CD4-positive, alpha-beta memory T cell (primary cell): ENCODE measurements at places on chromosomes 12 and 14.

- no peak for DNase-seq
Measured at GRCh38 chr12:132685400-132685799, 1.7 kb downstream of the POLE start.

- DNase-seq, result no peak
Measured at GRCh38 chr14:70696026-70696425, 54.3 kb downstream of the TTC9 start.

DNA sequence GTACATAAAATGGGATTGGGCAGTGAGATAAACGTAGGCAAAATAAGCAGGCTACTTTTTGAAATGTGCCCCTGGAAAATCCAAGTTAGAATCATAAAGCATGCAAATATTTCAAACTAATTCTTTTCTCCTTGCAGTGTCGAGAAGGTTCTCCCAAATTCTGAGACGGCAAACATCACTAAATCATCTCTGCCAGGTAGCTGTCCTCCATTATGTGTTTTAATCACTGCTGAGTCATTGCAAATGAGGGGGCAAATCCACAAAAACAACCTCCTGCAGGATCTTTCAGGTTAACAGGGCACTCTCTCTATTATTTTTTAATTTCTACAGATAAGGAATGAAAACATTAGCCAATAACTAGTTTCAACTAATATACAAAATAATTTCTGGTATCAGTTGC, 63.2 kb upstream of the RIC8B start:
- no peak for DNase-seq

DNA sequence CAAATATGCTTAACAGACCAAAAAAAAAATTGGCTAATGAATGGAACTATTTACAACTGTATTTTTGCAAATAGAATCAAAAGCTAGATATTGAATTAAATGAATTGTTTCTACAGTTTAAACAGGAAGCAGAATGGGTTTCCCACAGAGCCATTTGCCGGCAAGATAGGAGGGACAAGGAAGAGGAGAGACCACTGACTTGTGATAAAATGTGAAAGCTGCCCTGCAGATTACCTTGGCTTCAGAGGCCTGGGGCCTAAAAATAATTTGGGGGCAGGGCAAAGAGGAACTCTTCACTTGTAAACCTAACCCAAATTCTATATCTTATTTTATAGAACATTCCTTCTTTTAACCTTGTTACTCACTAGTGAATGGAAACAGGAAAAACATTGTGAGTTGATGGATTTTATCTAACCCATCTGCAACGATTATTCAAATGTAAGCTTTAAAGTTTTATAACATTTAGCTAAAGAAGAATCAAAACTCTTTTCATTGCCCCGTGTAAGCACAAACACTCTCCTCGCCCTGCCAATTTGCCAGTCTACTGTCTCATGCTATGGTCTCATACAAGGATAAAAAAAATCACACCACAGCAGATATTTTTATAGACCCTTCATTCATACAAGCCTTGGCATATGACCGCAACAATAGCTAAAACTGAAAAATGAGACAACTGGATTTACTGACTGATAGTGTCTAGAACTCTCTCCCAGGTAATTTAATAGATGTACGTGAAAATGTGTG, 49.5 kb upstream of the MDM1 start:
- DNase-seq, result no peak

DNA sequence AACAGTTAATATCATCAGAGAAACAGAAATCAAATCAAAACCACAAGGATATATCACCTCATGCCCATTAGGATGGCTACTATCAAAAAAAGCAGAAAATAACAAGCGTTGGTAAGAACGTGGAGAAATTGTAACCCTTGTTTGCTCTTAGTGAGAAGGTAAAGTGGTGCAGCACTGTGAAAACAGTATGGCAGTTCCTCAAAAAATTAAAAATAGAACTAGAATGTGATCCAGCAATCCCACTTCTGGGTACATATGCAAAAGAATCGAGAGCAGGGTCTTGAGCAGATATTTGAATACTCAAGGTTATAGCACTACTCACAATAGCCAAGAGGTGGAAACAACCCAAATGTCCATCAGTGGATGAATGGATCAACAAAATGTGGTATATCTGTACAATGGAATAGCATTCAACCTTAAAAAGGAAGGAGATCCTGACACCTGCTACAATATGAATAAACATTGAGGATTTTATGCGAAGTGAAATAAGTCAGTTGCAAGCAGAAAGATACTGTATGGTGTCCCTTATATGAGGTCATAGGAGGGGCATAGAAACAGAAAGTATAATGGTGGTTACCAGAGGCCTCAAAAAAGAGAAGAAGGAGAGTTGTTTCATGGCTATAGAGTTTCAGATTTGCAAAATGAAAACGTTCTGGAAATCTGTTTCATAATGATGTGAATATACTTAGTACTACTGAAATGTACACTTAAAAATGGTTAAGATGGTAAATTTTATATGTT, 131.0 kb upstream of the EEA1 start:
- DNase-seq, result no peak

GRCh38 chr12:123150275-123150743, 581 bp downstream of the PITPNM2 start:
- DNase-seq, result no peak

DNA sequence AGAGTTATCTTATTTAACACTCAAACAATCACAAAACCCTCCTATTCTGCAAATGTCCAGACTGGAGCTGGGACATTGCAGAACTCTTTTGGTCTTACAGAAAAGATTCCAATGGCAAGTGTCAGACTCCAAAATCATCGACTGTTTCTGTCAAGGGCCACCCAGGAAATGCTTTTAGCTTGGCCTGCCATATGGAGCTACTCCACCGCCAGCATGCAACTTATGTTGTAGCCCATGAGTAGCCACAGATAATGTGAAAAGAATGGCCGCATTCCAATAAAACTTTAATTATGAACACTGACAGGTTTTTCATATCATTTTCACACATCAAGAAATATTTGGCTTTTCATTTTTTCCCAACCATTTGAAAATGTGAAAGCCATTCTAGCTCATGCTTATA, 57.5 kb downstream of the SYNE3 start:
- no peak for DNase-seq

- DNase-seq, result no peak
Measured at GRCh38 chr14:102452302-102452701, 57.3 kb downstream of the ANKRD9 start.

GRCh38 chr12:89376202-89376529, 23.9 kb upstream of the DUSP6 start:
- DNase-seq, result no peak

DNA sequence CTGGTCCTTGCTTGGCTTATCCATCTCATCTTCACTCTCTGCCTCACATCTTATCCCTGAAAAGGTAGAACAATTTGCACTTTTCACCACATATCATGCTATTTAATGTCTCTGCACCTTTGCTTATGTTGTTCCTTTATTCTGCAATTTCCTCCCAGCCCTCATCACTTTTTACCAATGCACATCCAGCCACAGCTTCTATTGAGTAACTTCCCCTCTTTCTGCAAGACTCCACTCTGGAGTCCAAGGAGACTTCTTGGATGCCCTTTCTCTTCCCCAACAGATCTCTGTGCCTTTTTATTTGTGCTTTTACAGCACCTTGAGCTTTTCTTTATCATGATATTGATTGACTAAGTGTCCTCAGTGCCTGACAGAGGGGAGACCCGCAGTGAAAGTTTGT, 797.1 kb downstream of the VRK1 start:
- DNase-seq, result no peak

DNA sequence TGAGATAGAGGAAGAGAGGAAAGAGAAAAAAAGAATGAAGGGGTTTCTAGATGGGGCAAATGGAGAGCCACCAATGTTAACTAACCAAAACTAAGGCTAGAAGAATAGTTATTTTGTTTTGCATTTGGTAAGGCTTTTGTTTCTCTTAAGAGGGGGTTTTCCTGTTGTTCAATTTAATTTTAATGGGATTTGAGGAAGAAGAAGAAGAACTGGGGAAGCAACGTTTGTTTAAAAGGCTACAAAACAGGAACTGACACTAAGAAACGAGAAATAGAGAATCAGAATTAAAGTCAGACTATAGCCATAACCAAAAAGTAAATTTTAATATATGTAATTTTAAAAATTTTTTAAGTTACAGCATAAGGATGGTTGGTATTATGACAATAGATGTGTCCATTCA, 13.7 kb downstream of the TXNDC16 start:
- no peak for DNase-seq

GRCh38 chr12:22798116-22798515, 173.1 kb downstream of the ETNK1 start:
- DNase-seq, result no peak

- no peak for DNase-seq
Measured at GRCh38 chr12:52074971-52075724, 4.4 kb upstream of the SMIM41 start.

DNA sequence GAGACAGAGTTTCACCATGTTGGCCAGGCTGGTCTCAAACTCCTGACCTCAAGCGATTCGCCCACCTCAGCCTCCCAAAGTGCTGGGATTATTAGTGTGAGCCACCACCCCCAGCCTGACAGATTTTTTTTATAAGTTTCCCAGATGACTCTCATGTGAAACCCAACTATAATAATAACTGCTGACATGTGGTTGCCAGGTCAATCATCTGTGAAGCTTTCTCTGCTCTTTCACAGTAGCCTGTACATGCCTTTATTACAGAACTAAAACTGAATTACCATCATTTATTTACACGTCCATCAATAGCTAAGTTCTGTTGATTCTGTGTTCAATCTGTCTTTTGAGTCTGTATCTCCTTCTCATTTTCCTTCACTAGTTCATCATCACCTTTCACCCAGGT, 218.5 kb downstream of the RPS29 start:
- DNase-seq, result no peak

- DNase-seq, result no peak
Measured at GRCh38 chr12:6274231-6275221, 36.0 kb upstream of the PLEKHG6 start.

DNA sequence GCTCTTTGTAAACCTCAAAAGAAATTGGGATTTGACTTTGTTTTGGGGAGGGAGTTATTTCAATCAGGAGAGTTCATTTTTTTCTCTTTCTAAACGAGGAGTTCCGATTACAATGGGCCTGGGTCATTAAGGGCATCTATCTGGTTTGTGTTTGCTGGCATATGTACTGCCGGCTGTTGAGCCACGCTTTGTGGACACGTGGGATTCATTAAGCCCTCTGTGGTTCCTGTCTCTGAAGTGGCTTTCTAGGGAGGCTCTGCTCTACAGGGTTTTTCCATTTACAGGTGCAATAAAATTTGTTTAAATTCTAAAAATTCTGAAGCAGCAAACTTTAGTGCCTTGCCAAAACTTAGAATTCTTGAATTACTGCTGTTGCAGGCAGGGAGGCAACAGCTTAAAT, 57.9 kb downstream of the GNS start:
- peak; percentile 47 for DNase-seq

GRCh38 chr12:75641031-75641780, 129.8 kb upstream of the KRR1 start:
- DNase-seq, result peak; percentile 21

DNA sequence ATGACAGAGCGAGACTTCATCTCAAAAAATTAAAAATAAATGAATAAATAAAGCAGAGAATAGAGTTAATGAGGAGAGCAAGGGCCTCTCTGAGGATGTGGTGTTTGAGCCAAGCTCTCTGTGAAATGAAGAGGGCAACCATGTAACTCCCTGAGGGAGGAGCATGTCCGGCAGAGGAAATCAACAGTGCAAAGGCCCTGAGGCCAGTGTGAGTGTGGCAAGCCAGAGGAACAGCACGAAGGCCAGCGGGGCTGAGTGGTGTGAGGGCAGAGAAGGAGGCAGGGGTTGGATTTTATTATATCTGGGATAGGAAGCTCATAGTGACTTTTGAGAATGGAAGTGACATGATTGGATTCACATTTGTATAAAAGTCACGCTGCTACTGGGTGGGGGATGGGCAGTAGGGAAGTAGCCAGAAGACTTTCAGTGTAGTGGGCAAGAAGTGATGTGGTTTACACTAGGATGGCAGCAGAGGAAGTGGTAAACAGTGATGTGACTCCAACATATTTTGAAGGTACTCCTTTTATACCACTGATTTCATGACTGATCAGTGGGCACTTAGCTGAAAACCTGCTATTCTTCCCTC, 10.3 kb upstream of the LRP1-AS start:
- DNase-seq, result no peak

- peak; percentile 29 for DNase-seq
Measured at GRCh38 chr12:131929581-131930456, 743 bp downstream of the PUS1 start.

GRCh38 chr12:45336331-45336730, 120.4 kb downstream of the ANO6 start:
- no peak for DNase-seq

- peak; percentile 33 for DNase-seq
Measured at GRCh38 chr14:21454843-21455544, 929 bp downstream of the CHD8 start.

- no peak for DNase-seq
Measured at GRCh38 chr14:100012478-100013327, 52.5 kb upstream of the EVL start.

GRCh38 chr12:44521702-44522101, 354.4 kb downstream of the NELL2 start:
- DNase-seq, result no peak

DNA sequence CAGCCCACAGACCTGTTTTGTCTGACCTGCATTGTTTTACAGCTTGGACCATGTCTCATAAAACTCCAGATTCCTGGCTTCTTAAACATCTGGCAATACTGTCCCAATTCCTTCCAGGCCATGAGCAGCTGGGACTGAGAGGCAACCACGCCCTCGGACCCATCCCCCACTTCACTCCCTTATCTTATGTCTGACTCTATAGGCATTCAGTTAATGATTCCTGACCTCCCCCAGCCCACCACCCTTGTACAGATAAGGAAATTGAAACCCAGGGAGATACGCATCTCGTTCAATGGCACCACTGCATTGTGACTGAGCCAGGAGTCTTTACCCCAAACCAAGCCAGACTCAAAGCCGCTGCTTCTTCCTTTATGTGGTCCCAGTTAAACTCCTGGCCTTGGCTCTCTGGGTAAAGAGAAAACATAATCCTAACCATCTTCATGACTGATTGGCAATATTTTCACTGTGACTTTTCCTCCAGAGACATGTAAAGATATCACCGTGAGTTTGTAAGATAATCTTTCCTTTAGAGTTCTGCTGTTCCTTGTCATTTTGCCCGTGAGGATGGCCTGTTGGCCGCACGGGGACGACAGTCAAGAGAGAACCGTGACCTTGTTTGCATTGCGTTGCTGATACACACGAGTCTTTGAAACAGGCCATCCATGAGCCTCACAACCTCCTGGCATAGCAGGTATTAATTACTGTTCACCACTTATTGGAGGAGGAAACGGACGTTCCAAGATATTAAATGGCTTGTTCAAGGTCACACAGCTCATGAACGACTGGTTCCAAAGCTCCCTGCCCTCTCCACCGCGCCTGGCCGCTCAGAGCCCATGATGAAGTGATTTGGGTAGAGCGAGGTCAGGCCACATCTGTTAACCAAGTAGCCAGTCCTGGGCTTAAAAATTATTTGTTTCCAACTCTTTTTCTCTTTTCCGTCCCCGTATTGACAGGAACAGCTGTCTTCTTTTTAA, 39.4 kb downstream of the MAP1LC3B2 start:
- DNase-seq, result no peak

- no peak for DNase-seq
Measured at GRCh38 chr12:26791301-26791791, 41.6 kb downstream of the ITPR2 start.

- DNase-seq, result no peak
Measured at GRCh38 chr14:76375947-76376404, at the start of gene ESRRB. TSS of gene ESRRB (plus strand) at chr14:76376137. CDS start at chr14:76376402, 265 bp downstream.

GRCh38 chr12:2891240-2892053, 756 bp downstream of the TULP3 start:
- no peak for DNase-seq

- no peak for DNase-seq
Measured at GRCh38 chr14:27528328-27528727, 930.5 kb upstream of the NOVA1 start.
